ENCODE measurements at places on chromosomes 5 and 9.

- peak; percentile 73 for DNase-seq
These were observed 105.5 kb upstream of the PITX1 start for GRCh38 chr5:135139381-135140134.

- no peak for DNase-seq
These were observed 179.8 kb downstream of the FGF1 start for GRCh38 chr5:142506046-142506445.

GRCh38 chr5:90015584-90016018 lies 394.0 kb downstream of the CETN3 start:
- no peak for DNase-seq

- peak; percentile 70 for DNase-seq
These were observed 31.1 kb downstream of the SLC35A4 start for GRCh38 chr5:140595538-140596300.

GRCh38 chr5:127957183-127957582 lies 126.4 kb upstream of the SLC12A2 start:
- peak; percentile 89 for DNase-seq

- no peak for DNase-seq
These were observed 76.7 kb downstream of the GRAMD2B start for GRCh38 chr5:126499853-126500342.

DNA sequence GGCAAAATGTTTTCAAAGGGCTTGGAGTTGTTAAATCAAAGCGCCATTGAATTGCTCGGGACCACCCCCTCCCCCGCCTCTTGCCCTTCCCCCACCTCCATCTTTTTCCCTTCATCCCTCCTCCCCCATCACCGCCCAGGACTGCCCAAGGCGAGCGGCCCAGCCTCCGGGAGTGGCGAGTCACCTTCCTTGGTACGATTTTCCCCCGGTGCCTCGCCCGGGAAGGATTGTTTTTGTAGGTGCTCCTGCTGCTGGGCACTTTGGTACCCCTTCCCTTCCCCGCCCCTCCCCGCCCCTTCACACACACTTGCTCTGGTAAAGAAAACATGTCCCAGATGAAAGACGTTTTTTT lies 61.2 kb downstream of the TMEM174 start:
- no peak for DNase-seq

DNA sequence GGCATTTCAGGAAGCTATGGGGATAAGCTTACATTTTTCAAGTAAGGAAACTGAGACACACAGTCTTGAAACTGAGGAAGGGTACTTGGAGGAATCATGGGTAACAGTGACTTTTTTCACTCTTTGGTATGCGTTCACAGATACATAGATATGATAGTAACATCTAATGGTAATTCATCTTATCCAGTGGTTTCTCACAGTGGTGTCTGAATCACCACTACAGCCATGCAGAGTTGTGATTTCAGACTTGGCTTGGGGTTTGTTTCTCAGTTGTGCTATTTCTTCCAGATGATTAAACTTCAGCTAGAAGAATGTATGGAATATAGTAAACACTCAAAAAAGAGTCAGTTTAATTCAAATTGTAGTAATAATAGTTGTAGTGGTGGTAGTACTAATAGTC lies 239.1 kb upstream of the NUDT12 start:
- DNase-seq: no peak

- DNase-seq: no peak
These were observed 64.5 kb downstream of the PRR16 start for GRCh38 chr5:120528609-120529008.

- no peak for DNase-seq
These were observed 19.2 kb downstream of the BHMT start for GRCh38 chr5:79130781-79131180.

DNA sequence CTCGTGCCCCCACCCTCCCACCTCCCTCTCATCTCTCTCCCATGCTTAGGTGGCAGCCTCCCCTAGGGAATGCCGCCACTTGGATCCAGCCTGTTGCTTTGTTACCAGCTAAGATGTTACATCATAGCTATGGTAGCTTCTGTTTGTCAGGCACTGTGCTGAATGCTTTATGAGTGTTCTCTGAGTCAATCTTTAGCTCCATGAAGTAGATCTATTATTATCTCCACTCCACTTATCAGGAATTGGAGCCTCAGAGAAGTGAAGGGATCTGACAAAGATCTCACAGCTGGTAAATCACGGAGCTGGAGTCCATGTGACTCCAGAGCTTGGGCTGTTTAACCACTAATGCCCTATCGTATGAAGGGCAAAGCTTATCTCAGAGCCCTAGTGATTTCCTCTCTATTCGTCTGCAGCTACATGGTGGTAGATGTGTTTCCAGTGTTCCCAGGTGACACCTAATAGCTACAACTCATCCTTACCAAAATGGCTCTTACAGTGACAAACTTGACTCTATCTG lies 54.1 kb downstream of the GARNL3 start:
- no peak for DNase-seq

- DNase-seq: no peak
These were observed 33.0 kb downstream of the LHX3 start for GRCh38 chr9:136171801-136172411.

DNA sequence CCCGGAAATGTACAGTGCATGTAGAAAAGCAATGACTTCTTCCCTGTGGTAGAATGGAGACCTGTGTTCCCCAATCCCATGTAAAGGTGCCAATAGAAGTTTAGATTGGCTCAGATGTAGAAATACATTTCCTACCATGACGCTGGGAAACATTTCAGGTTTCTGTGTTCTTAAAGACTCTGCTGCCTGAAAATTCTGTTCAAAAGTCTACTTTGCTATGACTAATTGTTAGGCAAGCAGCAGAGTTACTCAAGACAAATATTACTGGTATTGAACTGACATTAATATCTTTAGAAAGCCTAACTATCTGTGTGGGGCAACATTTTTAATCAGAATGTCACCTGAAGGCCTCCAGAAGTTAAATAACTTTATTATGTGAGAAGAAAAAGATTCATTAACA lies 75.5 kb upstream of the ELL2 start:
- no peak for DNase-seq

DNA sequence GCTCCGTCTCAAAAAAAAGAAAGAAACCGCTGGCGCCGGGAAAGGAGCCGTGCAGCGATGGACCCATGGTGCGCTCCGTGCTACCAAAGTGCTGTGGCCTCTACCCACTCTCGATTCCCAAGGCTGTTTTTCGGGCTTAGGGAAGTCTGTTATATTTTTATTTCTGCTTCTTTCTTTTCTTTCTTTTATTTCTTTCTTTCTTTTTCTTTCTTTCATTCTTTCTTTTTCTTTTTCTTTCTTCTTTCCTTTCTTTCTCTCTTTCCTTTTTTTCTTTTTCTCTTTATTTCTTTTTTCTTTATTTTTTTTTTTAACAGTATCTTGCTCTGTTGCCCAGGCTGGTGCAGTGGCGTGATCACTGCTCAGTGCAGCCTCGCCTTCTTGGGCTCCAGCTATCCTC lies 87.5 kb downstream of the ANXA2R start:
- DNase-seq: no peak

- peak; percentile 64 for DNase-seq
These were observed 56.7 kb downstream of the GADD45G start for GRCh38 chr9:89661391-89661949.

- DNase-seq: no peak
These were observed 100.9 kb downstream of the EBF1 start for GRCh38 chr5:158998793-158999325.

DNA sequence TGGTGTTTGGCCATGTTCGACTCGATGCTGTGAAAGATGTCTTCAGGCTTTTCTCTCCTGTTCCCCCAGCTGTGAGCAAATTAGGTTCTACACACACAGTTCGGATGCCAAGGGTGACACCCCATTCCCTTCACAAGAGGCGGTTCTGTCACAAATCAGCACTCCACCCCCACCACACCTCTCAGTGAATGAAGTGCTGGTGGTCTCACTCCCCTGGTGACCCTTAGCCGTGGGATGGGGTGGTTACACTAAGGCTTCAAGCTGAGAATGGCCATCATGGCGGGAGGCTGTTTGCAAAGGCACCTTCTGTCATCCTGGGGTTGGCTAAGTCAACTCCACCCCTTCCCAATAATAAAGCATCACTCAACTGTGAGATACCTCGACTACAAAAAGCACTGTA lies 26.4 kb downstream of the AMBP start:
- no peak for DNase-seq

GRCh38 chr9:5492965-5493678 lies 17.2 kb upstream of the PDCD1LG2 start:
- no peak for DNase-seq

- DNase-seq: no peak
These were observed 99.9 kb upstream of the PPP1R26 start for GRCh38 chr9:135379540-135380267.

DNA sequence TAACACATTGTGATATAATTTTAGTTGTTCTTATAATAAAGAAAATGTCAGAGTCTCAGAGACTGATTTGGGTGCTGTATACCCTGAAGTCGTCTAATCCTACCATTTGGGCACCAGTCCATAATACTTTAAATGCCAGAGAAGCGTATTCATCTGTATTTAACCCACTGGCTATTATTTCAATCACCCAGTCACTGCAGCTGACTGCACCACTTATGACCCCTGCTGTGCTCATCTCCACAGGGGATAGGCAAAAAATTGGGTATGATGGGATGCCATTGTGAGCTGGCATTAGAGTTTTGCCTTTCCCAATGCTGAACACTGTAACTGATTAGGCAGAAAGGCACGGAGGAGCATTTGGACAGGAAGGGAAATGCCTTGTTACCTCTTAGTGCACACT lies 599.7 kb downstream of the CAAP1 start:
- DNase-seq: no peak

DNA sequence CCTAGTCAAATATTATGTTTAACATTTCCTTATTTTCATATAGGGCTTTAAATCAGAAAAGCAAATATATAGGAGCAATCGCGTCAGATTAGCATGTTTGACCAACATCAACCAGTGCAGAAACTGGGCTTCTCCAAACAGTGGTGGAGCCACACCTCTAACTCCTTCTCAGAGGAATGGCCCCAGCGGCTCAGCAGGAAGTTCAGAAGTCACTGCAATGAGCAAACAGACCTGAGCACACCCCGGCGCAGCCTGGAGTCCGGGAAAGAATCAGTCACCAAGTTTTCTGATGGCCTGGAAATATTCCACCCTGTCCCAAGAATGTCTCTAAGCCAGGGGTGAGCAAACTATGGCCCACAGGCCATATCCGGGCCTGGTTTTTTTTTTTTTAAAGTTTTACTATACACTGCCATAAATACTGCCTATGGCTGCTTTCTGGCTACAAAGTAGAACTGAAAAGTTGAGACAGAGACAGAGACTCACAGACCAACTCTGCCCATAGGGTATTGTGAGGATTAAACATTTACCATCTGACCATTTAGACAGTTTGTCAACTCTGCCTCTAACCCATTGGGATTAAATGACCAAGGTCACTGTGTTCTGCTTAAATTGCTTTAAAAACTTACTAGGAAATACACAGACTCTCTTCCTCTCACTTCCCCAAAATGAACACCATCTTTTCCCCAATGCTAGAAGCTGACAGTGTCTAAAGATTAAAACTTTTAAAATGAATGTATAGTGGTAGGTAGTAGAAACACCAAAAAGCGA lies 5.4 kb downstream of the GOLM1 start:
- DNase-seq: no peak

- no peak for DNase-seq
These were observed 11.7 kb downstream of the TSPAN17 start for GRCh38 chr5:176658817-176659511.

DNA sequence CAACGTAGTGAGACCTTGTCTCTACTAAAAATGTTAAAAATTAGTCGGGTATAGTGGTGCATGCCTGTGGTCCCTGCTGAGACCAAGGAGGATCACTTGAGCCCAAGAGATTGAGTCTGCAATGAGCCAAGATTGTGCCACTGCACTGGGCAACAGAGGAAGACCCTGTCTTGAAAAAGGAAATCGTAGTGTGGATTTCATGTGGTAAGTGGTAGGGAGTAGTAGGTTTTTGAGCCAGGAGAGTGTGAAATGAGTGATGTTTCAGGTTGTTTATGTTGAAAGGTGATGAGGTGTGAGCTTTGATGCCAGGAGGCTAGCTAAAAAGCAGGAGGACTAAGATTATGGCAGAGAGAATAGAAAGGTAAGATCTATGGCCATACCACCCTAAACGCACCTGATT lies 5.9 kb downstream of the MATR3 start:
- DNase-seq: no peak

DNA sequence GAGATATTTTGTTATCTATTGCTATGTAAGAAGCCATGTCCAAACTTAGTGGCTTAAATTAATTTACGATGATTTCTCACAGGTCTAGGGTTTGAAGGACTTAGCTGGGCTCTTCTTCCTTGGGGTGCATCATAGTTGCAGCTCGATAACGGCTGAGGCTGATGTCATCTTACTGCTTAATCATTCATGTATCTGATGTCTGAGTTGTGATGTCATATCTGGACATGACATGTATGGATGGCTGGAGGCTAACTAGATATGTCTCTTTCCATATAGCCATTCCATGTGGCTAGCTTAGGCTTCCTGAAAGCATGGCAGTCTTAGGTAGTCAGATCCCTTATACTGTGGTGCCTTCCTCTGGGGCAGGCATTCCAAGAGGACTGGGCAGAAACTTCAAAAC lies 31.6 kb downstream of the ADGRV1 start:
- no peak for DNase-seq

DNA sequence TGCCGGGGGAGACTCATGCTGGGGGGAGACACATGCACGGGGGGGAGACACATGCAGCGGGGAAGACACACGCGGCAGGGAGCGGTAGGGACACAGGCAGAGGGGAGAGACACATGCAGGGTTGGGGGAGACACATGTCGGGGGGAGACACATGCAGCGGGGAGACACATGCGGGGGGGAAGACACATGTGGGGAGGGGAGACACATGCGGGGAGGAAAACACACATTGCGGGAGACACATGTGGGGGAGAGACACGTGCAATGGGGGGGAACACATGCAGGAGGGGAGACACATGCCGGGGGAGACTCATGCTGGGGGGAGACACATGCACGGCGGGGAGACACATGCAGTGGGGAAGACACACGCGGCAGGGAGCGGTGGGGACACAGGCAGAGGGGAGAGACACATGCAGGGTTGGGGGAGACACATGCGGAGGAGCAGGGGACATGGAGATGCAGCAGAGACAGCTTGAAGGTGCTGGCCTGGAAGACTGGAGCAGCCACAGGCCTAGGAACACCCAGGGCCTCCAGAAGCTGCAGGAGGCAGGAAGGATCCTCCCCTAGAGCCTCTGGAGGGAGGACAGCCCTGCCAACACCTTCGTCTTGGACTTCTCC lies 20.3 kb upstream of the OLFM1 start:
- DNase-seq: peak; percentile 35

DNA sequence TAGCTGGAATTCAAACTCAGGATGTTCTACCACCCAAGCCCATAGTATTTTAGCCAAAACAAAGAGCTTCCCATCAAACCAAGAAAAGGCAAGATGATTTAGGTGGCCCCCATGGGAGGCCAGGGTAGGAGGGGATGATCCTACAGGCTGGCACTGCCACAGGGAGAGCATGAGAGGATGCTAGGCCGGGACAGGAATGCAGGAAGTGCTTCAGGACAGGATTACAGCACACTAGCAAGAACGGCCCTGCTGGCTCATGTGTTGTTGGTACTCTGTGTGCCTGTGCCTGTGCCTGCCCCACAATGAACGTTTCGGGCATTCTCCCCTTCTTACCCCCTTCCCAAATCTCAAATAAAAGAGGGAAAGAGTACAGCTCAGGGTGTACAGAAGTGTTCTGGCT lies 110.7 kb upstream of the TRIM32 start:
- DNase-seq: no peak

All from sigmoid colon (tissue), 7 donors.